Pancreas (tissue), 10 donors: ENCODE measurements at places on chromosomes 12 and 14. TPM values are rescaled to one million over a fixed set of nuclear protein-coding genes. Genes with fewer than 3 reads are reported as not detected.

DNA sequence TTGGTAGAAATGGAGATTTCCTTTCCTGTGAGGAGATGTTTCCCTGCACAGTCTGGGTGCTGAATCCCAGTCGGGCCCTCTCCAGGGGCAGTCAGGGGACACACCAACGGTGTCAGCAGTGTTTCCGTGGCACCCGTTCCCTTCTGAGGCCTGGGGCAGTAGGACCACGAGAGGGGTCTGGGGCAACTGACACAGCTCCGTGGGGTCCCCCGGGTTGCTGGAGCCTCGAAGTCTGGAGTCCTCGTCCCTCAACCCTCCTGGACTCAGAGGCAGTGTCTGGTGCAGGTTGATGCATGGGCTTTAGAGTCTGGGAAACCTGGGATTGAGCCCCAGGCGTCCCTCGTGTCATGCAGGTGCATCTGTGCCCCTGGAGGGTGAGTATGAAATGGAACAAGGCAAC is 327.3 kb downstream of the ADGRD1 start:
- no peak for DNase-seq

DNA sequence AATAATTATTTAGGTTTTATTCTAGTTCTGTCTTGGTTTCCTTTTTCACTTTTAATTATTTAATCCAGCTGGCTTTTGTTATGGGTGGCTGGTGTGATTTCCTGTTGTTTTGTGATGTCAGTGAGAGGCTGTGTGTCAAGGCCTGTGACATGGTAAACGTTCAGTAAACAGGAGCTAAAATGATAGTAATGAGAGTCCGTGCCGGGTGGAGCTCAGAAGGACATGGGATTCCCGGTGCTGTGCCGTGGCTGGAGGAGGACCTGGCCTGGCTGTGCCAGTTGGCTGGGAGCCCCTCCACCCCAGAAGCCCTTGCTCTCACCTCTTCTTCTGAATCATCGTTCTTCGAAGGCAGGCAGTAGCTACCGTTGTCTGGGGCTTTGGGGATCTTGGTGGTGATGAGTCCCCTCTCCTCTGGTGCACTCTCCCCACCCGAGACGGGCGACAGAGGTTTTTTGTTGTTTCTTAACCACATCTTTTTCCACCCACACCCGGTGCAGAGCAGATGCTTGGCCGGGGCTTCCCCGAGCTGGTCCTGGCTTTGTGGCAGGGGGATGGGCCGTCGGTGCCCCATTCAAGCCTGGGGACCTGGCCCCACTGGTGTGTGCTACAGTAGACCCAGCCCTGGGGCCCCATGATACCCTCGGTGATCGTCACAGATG is 29.1 kb downstream of the SH2B3 start:
- no peak for DNase-seq

DNA sequence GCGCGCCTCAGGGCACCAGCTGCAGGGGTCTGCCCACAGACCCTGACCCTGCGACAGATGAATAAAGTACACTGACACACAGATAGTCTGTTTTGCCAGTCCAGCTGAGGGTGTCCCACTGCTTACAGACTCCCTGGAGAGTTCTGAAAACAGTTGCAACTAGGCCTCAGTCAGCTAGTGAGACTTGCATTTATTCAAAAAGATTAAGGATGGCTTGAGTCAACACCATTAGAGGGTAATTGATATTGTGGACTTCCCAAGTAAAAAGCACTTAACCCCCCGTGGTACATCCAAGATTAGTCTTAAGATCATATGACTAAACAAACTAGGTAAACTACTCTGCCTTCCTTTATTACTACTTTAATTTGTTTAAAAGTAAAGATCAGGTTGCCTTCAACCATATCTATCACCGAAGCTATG is 11.1 kb upstream of the PSEN1 start:
- no peak for DNase-seq

- no peak for DNase-seq
Measured at GRCh38 chr12:21662122-21662792, 4.6 kb upstream of the LDHB start.

- no peak for DNase-seq
Measured at GRCh38 chr12:80701388-80701787, 6.0 kb upstream of the MYF6 start.

- DNase-seq: no peak
Measured at GRCh38 chr14:37585101-37585511, 9.9 kb downstream of the FOXA1 start.

- DNase-seq: no peak
Measured at GRCh38 chr12:38350342-38351174, 34.0 kb downstream of the ALG10B start.

DNA sequence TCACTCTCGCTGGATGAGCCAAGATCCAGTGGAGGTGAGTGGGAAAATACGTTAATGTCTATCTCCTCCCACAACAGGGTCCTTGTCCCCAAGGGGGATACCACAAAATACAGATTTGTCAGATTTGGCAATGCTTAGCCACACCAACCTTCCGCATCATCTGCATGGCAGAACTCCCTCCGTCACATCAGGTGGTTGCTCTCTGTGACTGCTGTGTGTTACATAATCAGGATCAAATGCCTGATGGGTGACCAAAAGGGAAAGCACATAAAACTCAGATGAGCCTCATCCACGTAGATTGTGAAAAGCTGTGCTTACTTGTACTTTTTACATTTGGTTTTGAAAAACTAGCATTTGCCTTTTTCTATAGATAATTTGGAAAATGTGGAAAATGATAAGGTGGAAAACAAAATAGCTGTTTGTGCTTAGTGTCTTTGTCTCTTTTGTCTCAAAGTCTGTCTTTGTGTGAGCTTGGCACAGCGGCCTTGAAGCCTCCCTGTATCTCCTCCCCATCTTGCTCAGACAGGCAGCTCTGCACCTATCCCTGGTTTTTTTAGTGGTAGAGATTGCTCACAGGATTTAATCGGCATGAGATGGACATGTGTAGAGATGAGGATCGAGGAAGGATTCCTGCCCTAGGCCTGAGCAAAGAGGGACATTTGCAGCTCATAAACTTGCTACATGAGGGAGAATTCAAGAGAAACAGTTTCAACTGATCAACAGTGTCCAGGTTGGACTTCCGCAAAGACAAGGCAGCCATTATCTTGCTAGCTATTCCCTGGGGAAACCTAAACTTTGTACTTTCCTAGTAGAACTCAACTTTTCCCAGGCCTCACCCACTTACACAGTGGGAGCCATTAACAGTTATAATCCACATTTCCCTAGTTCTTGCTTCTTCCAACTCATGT is 3.6 kb upstream of the FGF6 start:
- no peak for DNase-seq

GRCh38 chr12:114215746-114216145 is 190.2 kb downstream of the TBX5 start:
- no peak for DNase-seq

DNA sequence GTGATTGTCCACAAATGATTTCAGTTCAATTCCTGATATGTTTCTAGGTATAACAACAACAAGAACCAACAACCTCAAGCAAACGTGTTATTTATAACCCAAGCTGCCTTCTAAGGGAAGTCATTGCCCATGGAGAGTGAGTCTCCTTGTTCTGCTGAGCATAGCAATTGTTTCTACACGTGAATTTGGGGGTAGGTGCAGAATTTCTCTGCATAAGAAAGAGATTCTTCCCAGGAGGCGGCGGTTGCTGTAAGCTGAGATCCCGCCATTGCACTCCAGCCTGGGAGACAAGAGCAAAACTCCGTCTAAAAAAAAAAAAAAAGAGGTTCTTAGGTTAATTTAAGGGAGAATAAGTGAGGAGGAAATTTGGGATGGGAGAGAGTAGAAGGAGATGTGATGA is 226.5 kb upstream of the PELI2 start:
- no peak for DNase-seq

- DNase-seq: no peak
Measured at GRCh38 chr14:64841121-64841651, 38.5 kb downstream of the SPTB start.

- no peak for DNase-seq
Measured at GRCh38 chr14:40936861-40937260, 669.8 kb upstream of the LRFN5 start.

DNA sequence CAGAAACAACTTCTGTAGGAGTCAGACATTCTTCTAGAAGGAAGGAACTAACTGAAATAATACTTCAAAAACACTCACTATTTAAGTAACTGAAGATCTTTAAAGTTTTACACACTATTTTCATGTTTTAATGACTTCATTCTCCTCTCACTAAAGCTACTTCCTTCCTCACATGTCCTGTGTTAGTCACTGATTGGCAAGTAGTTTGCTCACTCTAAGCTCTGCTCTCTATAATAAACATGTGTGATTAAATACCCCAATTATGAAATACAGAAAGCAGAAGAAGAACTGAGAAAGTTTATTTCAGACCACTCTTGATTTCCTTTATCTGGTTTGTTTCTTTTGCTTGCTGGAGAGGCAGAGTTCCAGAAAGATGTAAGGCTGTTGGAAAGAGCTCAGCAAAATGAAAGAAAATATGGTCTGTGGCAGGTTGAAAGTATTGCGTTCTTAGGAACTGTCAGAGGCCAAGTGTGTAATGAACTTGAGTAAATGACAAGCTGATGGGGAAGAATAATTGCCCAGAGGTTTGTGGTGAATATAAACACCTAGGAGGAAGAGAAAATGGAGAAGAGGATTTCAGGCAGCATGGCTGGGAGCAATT is 522.0 kb upstream of the SEL1L start:
- no peak for DNase-seq

DNA sequence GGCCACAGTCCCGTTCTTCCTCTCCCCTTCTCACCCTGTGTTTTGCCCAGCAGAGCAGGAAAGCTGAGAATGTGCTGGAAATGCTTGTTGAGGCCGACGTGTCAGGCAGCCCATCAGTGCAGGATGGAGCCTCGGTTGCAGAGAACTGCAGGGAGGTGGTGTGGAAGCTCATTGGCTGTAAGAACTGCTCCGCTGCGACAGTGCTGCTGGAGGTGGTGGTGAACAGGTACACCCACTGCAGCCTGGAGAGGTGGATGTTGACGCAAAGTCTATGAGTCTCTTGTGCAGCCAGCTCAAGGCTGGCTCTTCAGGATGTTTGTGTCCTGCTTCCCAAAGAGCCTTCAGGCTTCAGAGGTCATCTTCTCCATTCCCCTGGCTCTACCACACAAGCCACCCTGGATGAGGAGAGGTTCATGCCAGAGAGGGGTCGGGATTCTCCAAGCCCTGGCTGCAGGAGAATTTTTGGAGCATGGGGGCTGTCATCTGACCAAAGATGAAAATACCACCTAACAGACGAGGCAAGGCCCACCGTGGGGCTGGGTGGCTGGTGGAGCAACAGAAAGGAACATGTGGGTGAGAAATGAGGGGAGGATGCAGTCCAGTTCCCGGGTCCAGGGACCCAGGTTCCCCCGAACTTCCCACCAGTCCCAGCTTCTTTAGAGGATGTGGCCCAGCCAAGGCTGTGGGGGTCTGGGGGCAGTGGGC is 174.1 kb upstream of the PRMT8 start:
- no peak for DNase-seq

DNA sequence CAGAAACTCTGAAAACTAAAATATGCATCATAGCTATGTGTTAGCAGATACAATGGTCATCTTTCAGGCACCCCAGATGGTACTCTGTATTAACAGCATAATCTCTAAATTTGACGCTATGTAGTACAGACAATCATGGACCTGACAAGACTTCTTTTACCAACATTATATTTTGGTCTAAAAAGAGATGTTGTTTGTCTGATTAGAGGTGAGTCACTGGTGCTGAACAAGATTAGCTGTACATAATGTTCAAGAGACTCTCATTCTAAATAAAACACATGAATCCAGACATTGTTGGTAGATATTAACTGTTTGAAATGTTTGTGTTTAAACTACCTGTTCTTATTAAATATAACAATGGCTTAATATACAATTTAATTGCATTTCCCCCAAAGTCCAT is 146.4 kb upstream of the LMNTD1 start:
- no peak for DNase-seq

SLC7A8 gene
- total RNA-seq: 29.4 TPM

TSPAN19 gene
- total RNA-seq: 0.51 TPM

NR1H4 gene
- 2.8 TPM for total RNA-seq

CELA1 gene
- total RNA-seq: not detected

GLI1 gene
- 0.84 TPM for total RNA-seq

NT5DC3 gene
- total RNA-seq: 3.9 TPM

POTEM gene
- not detected for total RNA-seq

RFX4 gene
- total RNA-seq: not detected

PRICKLE1 gene
- total RNA-seq: 3.4 TPM

AQP5 gene
- 0.41 TPM for total RNA-seq

TEAD4 gene
- 26.7 TPM for total RNA-seq

CFAP251 gene
- total RNA-seq: 3.2 TPM

ZNF891 gene
- 1.1 TPM for total RNA-seq

SIRT4 gene
- 1.5 TPM for total RNA-seq
